ENCODE measurements at places on chromosomes 1 and 21.

GRCh38 chr1:167060141-167061072 is 29.8 kb downstream of the GPA33 start:
- no peak for DNase-seq

DNA sequence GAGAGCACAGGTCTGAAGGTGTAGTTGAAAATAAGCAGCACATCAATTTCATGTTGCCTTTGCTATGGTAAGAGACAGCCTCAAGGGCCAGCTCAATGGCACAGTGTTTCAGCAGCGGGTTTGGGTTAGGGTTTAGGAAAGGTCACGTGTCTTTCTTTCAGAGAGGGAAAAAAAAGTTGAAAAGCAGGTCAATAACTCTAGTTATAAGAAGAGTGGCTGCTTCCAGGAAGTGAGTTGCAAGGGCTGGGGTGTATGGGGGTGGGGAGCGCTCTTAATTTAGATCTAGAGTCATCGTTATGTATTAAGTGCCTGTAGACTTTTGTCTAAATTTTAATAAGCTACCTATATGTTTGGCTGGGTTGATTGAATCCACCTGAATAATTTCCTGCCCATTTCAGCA is 118.5 kb upstream of the SPAG17 start:
- no peak for DNase-seq

DNA sequence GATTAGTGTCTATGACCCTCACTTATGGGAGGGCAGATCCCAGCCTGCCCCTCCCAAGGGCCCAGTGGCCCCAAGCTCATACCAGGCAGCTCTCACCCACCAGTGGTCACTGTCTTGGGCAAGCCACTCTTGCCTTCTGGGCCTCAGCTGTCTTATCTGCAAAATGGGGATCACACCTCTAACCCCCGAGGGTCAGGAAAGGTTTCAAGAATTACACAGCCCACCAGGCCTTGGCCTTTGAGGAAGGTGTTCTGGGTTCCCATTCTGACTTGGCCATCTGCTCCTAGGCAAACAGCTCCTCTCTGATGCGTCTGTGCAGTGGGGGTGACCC is 16.8 kb downstream of the RUNX3 start:
- DNase-seq: no peak

GRCh38 chr1:110786802-110787327 is 86.1 kb upstream of the CD53 start:
- no peak for DNase-seq
